Fibroblast of villous mesenchyme (primary cell): ENCODE measurements at places on chromosomes 7 and 10. TPM values are rescaled to one million over a fixed set of nuclear protein-coding genes. Genes with fewer than 3 reads are reported as not detected.
A peak's percentile ranks its signal among the peaks of the same experiment; 100 is the strongest.

The PNLIP gene
- not detected in 2 replicates for total RNA-seq

GRCh38 chr7:74092964-74093471 is 9.4 kb downstream of the LIMK1 start:
- peak; percentile 37 for DNase-seq

DNA sequence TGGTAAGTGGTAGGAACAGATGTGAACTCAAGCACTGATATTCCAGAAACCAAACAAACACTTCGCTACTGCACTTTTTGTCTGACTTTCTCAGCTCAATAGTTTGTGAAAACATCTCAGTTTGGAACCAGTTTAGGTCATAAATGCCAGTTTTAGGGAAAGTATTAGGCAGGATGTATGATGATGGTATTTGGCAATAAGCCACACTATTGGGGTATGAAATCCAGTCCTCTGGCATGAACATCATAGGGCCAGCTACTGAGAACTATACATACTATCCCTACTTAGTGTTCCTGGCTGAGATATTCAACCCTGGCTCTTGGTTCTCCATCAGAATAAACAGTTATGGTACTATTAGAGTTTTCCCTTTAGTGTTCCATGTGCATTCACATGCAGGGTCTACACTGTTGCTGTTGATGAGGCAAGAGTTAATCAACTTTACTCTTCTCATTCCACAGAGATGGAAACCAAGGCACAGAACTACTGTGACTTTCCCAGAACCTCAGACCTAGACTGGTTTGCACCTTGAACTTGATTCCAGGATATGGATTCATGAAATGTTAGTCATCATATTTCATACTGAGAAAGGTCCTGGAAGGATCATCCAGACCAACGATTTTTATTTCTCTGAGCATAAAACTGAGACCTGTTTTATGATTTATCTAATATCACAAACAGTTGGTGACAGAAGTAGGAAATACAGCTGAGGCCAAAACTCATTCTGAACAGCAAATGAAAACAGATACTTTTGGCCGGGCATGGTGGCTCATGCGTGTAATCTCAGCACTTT is 20.0 kb upstream of the IFIT2 start:
- no peak for DNase-seq

The FGFBP3 gene
- total RNA-seq = 0.86 and 0.97 TPM in 2 replicates

GRCh38 chr7:156230576-156230975 is 410.0 kb upstream of the RNF32 start:
- no peak for DNase-seq

GRCh38 chr10:5895804-5896203 is 5.8 kb downstream of the FBH1 start:
- no peak for DNase-seq
